NCI-H774 (cell line): ENCODE measurements at places on chromosomes 16 and 17.

- no peak for DNase-seq
Observed at GRCh38 chr17:59534583-59534982, 30.8 kb upstream of the DHX40 start.

GRCh38 chr17:76437467-76438402 is 15.2 kb downstream of the UBE2O start:
- no peak for DNase-seq

GRCh38 chr17:39635614-39636176 is 1.2 kb upstream of the STARD3 start:
- no peak for DNase-seq

GRCh38 chr17:19244781-19245180 is 7.6 kb downstream of the EPN2 start:
- no peak for DNase-seq

- DNase-seq, result peak; percentile 64
Observed at GRCh38 chr16:55179852-55180585, 144.0 kb upstream of the IRX6 start.

GRCh38 chr16:11059588-11059987 is 115.2 kb downstream of the CLEC16A start:
- no peak for DNase-seq

- DNase-seq, result no peak
Observed at GRCh38 chr17:38425031-38425430, 3.2 kb upstream of the ARHGAP23 start.

GRCh38 chr17:47368262-47368661 is 44.5 kb downstream of the EFCAB13 start:
- DNase-seq, result peak; percentile 3

DNA sequence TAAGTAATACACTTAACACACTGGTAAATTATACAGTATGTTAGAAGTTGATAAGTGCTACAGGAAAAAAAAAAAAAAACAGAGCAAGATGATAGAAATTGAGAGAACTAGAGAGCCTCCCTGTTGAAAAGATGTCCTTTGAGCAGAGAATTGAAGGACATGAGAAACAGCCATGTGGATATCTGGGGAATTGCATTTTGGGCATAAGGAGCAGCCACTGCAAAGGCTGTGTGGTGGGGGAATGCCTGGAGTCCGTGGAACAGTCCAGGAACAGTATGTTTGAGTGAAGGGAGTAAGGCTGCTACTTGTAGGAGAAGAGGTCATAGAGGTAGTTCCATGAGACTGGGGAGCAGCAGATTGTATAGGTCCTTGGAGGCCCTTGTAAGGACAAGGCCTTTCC is 178.4 kb downstream of the FTO start:
- DNase-seq, result no peak
